ENCODE measurements at places on chromosomes 7 and 10. TPM values are rescaled to one million over a fixed set of nuclear protein-coding genes. Genes with fewer than 3 reads are reported as not detected.
A peak's percentile ranks its signal among the peaks of the same experiment; 100 is the strongest.

DNA sequence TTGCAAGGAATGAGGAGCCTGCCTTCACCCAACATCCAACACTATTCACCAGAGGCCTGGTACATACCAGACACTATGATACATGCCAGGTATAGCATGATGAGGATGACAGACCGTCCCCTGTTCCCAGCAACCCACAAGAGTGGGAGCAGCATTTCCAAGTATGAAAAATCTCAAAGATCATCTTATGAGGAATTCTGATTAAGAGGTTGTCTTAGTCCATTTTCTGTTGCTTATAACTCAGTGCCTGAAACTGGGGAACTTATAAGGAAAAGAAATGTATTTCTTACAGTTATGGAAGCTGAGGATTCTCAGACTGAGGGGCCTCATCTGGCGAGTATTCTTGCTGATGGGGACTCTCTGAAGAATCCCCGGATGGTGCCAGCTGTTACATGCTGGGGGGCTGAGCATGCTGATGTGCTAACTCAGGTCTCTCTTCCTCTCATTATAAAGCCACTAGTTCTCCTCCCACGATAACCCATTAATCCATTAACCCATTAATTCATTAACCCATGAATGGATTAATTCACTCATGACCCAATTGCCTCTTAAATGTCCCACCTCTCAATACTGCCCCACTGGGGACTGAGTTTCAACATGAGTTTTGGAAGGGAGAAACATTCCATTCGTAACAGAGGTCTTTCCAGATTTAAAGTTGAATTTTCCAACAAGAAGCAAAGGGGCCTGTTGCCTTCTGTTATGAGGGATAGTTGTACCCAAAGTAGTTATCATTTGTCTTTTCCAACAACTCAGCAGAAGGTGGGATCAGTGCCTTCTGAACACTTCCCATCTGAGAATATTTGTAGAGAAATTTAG is 173.9 kb downstream of the HERPUD2 start:
- DNase-seq: no peak

DNA sequence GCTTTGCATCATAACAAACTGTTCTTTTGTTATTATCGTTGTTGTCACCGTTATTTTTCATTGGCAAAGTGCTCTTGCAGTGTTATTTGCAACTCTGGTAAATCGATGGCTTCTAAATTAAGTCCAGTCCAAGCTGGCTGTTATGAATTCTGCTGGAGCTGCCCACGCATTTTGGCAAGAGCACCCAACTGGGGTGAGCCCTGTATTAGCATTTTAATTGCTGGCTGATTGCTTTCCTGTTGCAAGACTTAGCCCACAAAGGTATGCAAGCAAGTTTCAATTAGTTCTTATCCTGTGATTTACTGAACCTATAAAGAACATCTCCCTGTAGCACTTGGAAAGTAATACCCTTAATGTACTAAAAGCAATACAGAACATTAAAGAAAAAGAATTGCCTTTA is 226.8 kb downstream of the ACTR3B start:
- DNase-seq: no peak

- no peak for DNase-seq
These were observed 76.4 kb downstream of the GOLGA7B start for GRCh38 chr10:97926055-97926454.

- DNase-seq: no peak
These were observed 29.8 kb downstream of the CDK1 start for GRCh38 chr10:60808036-60808435.

- no peak for DNase-seq
These were observed 68.9 kb upstream of the AQP1 start for GRCh38 chr7:30842542-30843451.

DNA sequence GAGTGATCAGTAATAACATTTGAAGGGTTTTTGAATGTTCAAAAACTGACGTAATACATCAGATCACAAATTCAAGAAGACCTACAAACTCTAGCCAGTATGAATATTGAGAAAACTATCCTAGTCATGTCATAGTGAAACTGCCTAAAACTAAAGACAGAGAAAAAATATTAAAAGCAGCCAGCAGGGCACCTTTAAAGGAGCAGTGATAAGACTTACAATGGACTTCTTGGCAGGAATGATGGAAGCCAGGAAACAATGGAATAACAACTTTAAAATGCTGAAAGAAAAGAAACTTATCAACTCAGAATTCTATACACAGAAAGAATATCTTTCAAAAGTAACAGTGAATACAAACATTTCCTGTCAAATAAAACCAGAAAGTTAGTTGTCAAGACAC is 78.3 kb upstream of the CTBP2 start:
- DNase-seq: no peak

DNA sequence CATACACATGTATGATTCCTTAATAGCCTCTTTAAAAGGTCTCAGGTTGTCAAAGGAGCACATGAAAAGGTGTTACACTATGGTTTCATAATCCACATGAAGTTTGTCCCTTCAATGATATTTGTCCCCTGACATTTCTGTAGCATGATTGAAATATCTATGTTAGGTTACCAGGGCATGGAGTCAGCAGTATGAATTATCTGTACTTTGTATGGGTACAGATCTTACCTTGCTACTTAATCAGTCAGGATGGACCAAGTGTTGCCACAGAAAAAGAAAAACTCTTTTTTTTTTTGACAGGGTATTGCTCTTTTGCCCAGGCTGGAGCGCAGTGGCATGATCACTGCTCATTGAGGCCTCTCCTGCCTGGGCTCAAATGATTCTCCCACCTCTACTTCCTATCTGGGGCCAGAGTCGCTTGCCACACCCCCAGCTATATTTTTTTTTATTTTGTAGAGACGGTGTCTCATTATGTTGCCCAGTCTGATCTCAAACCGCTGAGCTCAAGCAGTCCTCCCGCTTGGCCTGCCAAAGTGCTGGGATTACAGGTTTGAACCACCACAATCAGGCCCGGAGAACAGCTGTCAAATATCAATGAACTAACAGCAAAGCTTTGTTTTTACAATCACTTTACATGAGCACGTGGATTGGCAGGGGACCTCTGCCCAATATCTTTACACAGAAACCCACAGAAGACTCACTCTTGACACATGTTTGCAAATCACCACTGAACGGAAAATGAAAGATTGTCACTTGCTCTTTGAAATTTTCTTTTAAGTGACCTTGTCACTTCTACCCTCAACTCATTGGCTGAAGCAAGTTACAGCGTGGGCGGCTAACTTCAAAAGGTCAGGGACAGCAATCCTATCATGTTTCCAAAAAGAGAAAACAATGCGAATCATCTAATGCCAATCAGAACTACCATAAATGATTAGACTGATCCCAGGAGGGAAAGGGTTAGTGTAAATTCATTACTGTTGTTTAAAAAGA is 140.2 kb downstream of the PRKG1 start:
- no peak for DNase-seq

GRCh38 chr10:6269953-6270867 is 67.5 kb downstream of the PFKFB3 start:
- peak; percentile 90 for DNase-seq

DNA sequence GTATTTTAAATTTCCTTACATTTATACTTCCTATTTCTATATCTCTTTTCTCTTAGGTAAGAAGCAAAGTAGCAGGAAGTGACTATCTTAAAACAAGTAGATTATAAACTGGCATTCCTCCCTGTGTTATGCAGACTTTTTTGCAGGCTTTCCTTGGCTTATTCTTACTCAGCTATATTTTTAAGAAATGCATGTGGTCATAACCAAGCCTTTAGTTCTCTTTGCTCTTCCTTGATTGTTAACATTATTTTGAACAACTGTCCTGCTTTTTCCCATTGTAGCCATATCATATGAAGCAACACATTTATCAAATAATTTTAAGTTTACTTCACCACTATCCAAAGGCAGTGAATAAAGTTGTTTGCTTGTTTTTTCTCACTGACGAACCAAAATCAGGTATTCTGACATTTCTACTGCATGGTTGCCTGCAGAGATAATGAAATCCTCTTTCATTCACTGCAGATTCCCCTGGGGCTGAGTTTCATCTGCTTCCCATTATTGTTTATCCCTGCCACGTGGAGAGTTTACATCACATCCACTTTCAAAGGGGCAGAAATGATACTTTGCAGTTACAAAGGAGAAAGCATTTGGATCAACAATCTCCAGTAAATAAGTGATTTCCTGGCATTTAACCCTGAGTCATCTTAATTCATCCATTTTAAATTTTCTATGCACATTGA is 389.9 kb upstream of the SEMA3C start:
- no peak for DNase-seq

GRCh38 chr10:75358835-75359421 is 42.6 kb downstream of the ZNF503 start:
- DNase-seq: peak; percentile 94

DNA sequence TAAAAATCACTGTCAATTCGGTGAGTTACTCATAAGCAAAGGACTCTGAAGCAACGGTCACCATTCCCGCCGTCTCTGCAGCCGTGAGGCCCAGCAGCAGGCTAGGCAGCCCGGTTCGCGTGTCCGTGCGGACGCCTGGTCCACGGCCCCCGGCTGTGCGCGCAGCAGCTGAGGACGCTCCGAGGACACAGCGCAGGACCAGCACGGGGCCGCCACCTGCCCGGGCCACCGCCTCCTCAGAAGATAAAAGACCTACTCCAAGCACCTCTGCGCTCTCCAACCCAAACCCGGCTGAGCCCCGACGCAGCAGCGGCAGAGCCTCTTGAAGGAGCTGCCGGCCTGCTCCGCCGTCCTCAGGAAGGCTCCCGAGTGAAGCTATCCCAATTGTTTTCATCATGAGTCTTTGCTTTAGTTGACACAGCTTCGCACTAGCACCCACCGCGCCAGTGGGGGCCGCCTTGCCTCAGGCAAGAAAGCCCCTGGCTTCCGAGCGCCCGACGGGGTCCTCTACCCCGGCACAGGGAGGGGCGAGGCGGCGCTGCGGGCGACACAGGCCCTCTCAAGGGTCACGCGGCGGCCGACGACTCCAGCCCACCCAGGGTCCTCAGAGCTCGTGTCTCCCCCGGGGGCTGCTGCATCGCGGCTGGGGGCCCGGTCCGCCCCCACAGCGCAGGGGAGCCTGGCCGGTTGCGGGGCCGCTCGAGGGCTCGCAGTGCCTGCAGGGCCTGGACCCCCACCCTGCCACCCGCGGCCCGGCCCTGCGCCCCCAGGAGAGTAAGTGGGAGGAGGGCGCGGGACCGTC is 16.9 kb upstream of the GPR146 start:
- DNase-seq: no peak

- DNase-seq: no peak
These were observed 2.5 kb upstream of the MUC3A start for GRCh38 chr7:100946766-100947365.

GRCh38 chr10:101485681-101486554 is 102.1 kb downstream of the POLL start:
- DNase-seq: no peak

GRCh38 chr10:69662901-69663300 is 32.9 kb downstream of the FAM241B start:
- DNase-seq: no peak

DNA sequence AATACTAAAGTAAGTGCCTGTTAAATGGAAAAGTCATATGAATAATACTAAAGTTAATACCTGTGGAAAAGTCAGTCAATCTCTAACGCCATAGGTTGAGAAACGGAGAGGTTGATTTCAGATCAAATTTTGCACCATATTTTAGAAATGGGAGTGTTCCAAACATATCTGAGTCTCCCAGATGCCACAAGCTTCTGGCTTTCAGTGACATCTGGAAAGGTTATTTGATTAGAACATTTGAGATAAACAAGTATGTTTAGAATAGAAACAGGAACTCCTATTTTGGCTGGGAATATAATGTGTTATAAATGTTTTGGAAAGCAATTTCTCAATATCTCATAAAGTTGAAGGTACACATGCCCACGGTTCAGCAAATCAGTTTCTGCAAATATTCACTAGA is 5.8 kb downstream of the MACC1 start:
- DNase-seq: no peak

- no peak for DNase-seq
These were observed 28.9 kb upstream of the RBM20 start for GRCh38 chr10:110615057-110615747.

DNA sequence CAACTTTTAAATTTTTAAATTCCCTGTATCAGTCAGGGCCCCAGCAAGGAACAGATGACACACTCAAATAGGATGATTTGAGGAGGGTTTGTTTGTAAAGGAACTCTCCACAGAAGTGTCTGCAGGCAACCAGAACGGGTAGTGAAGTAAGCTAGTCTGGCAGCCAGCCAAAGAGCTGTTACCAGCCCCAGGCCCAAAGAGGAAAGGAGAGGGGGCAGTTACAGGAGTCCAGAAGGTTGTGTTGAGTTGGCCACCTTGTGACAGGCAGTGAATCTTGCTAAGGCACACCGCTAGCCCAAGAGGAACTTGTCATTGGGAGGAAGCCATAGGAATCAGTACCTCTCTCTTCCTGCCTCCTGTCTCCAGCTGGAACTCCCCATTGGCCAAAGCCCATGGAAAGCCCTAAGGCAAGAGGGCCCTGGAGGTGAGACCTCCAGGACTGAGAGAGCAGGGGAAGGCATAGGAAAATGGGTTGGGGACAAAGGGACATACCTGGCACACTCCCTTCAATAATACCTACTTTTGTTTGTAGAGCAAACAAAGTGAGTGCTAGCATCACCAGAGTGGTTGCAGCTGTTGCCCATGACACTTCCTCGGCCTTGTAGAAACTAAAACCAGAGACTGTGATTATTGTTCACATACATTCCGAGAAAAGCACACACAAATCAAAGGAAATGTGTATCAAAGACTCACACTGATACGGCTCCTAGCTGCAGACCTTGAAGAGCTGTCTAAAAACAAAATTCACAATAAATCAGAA is 25.4 kb upstream of the GATAD1 start:
- DNase-seq: no peak

DNA sequence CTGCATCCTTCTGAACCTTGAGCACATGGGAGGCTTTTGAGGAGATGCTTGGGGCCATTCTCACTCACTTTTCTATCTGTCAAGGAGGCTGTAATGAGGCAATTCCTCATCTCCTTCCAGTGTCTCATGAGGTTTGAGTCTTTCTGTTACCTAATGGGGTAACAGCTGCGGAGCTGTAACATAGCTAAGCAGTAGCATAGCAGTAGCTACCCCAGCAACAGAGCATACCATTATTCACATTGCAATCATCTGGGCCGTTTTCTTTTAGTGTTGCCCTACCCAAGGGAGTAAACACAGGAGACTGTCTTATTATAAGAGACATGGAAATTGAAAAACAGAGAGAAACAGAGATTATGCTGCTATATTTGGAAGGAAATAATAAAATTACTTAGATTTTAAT is 68.7 kb downstream of the AKR1D1 start:
- DNase-seq: no peak

- peak; percentile 6 for DNase-seq
These were observed 163.7 kb upstream of the CDC14C start for GRCh38 chr7:48760528-48761265.

GRCh38 chr7:147639037-147639436 is 951.5 kb upstream of the C7orf33 start:
- no peak for DNase-seq

GRCh38 chr7:13057462-13058200 is 370.2 kb downstream of the ARL4A start:
- DNase-seq: no peak

Gene TSPAN12
- 3.2 TPM for total RNA-seq

Gene FAM185A
- 7.8 TPM for total RNA-seq

Gene CTAGE8
- total RNA-seq: 0.96 TPM

Gene CLCN1
- not detected for total RNA-seq

Gene MMP21
- not detected for total RNA-seq

Gene COL26A1
- not detected for total RNA-seq

Gene ARHGEF35
- 38.6 TPM for total RNA-seq

Gene PRXL2A
- 34.3 TPM for total RNA-seq

Gene HOXA1
- 9.4 TPM for total RNA-seq

Gene ATP5F1C
- 214 TPM for total RNA-seq

Gene NRCAM
- total RNA-seq: 77.8 TPM

Gene ASB10
- total RNA-seq: not detected

Gene PSD
- 0.56 TPM for total RNA-seq
